NCI-H526 treated with DMSO at 0.1 percent for 48 hours (cell line): ENCODE measurements at places on chromosomes 1 and 21.

DNA sequence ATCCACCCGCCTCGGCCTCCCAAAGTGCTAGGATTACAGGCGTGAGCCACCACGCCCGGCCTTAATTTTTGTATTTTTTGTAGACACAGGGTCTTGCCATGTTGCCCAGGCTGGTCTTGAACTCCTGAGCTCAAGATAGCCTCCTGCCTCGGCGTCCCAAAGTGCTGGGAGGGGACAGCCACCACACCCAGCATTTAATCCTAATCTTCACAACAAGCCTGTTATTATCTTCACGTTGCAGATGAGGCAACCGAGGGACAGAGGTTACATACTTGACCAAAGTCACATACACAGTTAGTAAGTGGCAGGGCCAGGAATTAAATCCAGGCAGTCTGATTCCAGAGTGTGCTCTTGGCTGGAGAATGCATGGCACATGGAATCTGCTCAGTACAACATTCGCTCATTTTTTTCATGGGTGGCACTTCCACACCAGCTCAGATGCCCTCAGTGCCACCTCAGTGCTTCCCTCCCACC, 4.8 kb upstream of the GPR37L1 start:
- DNase-seq = no peak

- no peak for DNase-seq
Measured at GRCh38 chr1:71861022-71861421, 421.3 kb downstream of the NEGR1 start.

- DNase-seq = no peak
Measured at GRCh38 chr1:27394925-27395324, 2.5 kb downstream of the GPR3 start.

GRCh38 chr1:6521536-6521935, 30.1 kb upstream of the PLEKHG5 start:
- no peak for DNase-seq

DNA sequence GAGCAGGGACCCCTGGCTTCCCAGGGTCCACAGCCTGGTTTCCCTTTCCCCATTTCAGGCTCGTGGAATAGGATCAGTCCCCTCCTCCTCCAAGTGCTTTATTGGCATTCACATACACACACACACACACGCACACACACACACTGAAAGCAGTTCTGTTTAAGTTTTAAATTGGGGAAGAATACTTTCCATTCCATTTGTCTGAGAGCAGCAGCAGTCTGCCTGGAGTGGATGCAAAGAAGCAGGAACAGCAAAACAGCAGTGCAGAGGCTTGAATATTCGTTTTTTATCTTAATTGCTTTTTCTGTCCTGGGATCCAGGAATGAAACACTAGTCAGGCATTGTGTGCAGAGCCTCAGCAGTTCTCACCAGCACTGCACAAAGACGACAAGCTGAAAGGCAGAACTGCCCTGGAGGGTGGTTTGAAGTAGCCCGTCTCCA, 7.1 kb downstream of the CYB561D1 start:
- DNase-seq = no peak

DNA sequence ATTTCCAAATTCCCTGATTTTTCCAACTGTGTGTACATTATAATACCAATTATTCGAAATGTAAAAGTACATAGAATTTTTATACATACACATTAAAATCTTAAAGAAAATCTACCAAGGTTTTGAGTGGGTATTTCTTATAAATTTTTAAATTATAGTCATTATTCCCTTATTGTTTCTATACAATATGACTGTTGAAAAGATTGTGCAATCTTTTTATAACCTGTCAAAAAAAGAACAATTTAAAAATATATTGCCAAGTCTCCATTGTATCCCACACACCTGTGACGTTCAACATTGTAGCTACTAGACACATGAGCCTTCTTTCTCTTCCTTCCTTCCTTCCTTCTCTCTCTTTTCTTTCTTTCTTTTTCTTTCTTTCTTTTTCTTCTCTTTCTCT, 473.2 kb upstream of the CHRM3 start:
- no peak for DNase-seq
